OCI-M1 (cell line): ENCODE measurements at places on chromosomes 12 and 14.
A peak's percentile ranks its signal among the peaks of the same experiment; 100 is the strongest.

DNA sequence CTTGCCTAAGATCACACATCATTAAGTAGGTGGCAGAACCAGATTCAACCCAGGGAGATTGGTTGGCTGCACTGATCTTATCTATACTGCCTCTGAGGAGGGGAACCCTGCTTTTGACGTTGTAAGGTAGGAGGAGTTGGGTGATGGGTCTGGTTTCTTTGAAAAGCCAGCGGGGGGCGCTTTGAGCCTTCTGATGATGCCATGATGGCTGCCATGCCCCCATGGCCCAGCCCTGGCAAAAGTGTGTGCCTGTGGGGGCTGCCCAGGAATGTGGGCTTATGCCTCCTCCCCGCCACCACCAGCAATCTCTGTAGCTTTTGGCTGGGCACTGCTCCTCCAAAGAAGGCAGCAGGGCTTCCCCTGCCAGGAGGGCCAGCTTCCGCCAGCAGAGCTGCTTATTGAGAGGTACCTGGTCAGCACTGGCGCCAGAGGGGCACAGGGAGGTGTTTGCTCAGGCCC is 224.3 kb downstream of the SLC41A2 start:
- DNase-seq, result peak; percentile 54

GRCh38 chr14:102835959-102836358 is 58.7 kb downstream of the TRAF3 start:
- DNase-seq, result no peak

DNA sequence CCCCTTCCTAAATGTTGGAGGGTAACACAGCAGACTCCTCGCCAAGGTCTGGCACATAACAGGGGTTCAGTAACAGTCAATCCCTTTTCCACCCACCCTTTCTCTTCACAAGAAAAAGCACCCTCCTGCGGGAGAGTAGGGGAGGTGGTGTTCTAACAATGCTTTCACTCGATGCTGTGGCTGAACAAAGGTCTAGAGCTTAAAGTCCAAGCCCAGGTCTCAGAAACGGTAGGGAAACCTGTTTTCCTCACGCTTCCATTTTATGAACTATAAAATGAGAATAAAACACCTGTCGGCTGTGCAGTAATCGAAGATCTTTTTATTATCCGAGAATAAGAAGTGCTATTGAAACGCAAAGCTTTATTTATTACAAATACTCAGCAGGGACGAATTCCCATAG is 20.9 kb upstream of the CACNA2D4 start:
- DNase-seq, result no peak

DNA sequence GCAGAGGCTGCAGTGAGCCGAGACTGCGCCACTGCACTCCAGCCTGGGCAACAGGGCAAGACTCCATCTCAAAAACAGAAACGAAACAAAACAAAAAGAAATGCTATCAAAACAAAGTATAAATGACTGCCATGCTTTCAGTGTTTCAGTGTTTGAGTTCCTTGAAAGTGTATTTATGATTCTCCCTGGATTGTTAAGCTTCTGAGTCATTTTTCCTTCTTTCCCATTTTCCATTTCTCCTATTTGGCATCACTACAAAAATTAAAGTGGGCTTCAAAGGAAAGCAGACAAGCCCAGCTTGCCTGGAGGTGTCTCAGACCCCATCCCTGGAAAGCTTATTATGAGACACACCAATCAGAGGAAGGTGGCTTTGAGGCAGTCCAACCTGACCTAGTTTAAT is 35.1 kb downstream of the NIN start:
- no peak for DNase-seq

DNA sequence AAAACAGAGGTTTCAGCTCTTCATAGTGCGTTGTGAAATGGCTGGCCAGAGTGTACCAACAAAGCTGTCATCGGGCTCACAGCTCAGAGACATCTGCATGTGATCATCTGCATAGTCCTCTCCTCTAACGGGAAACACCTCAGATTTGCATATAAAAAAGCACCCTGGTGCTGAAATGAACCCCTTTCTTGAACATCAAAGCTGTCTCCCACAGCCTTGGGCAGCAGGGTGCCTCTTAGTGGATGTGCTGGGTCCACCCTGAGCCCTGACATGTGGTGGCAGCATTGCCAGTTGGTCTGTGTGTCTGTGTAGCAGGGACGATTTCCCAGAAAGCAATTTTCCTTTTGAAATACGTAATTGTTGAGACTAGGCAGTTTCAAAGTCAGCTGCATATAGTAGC is 14.3 kb upstream of the PAPLN start:
- no peak for DNase-seq

DNA sequence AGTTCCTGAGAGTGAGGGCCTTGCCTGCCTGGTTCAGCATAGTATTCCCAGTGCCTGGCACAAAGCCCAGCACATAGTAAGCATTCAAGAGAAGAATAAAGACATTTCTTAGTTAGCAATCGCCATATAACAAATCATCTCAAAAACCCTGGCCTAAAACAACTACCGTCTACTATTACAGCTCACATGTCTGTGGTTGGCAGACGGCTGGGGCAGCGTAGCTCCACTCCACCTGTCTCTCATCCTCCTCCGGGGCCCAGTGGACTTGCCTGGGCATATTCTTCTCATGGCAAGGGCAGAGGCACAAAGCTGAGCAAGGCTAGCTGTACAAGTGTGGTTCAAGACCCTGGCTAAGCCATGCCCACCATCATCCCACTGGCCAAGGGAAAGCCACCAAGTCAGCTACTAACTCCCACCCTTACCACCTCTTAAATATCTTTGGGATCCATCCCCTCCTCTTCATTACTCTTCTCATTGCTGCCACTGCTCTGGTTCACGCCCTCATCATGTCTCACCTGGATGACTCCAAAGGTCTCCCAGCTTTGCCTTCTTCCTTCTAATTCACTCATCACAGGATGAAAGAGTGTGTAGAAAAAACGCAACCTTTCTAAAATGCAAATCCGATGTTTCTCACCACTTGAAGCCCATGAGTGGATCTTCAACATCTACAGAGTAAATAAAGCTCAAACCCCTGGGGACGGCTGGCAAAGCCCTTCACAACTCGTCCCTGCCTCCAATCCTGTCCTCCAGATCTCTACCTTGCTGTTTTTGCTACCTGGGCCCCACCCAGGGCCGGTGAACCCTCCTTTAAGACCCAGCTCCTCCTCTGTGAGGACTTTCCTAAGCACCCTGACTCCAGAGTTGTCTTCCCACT is 10.4 kb downstream of the TMEM229B start:
- DNase-seq, result no peak

GRCh38 chr12:10088955-10089900 is 9.6 kb downstream of the CLEC1A start:
- DNase-seq, result no peak

DNA sequence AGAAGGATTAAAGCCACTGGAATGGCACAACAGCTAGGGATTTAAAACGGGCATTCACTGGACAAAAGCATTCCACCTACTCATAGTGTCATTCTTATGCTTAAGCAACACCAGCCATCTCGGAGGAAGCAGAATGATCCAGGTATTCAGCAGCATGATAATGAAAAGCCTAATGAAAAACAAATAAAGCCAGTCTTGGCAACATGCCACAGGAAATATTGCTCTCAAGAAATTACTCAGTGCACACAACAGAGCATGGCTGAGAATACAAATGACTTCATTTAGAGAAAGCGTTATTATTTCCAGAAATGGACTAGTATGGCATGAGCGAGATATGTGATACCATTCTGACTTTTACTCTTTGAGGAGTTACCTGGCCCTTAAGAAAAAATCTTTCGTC is 442.2 kb downstream of the APAF1 start:
- DNase-seq, result no peak
